ENCODE measurements at places on chromosomes 1 and 21.

- no peak for DNase-seq
These were observed 34.1 kb upstream of the ADARB1 start for GRCh38 chr21:45040157-45040711.

GRCh38 chr1:9825093-9826074 lies 1.6 kb upstream of the CLSTN1 start:
- DNase-seq, result peak; percentile 52

GRCh38 chr1:11886986-11887665 lies 28.4 kb upstream of the NPPB start:
- DNase-seq, result no peak

DNA sequence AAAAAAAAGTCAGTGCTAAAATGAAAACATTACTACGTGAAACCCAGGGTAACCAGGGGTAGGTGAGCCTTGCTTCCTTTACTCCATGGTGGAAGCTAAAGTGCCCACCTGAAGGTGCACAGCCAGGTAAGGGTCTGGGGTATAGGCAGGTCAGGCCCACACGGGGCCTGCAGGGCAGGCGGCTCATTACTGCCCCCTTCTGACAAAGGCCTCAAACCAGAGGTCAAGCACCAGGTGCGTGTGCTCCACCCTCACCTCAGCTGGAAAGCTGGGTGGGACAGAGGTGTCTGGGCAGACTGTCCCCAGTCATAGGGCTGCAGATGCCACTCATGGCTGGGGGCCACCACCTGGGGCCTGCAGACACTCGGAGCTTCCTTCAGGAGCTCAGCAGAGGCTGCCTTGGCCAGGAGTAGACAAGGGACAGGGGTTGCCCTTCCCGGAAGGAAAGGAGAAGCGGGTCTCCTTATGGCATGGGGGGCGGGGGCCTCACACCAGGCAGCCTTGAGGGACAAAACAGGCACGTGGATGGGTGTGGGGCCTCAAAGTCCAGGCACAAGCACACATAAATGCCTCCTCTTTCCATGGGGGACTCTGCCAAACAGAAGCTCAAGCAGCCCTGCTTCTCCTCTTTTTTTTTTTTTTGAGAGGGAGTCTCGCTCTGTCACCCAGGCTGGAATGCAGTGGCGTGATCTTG lies 36.2 kb downstream of the ACOT7 start:
- no peak for DNase-seq

- no peak for DNase-seq
These were observed 75.8 kb upstream of the KCNA3 start for GRCh38 chr1:110750562-110750961.

- DNase-seq, result peak; percentile 51
These were observed 37.4 kb downstream of the RASSF5 start for GRCh38 chr1:206544562-206545257.

GRCh38 chr1:62333441-62333840 lies 14.2 kb upstream of the KANK4 start:
- DNase-seq, result peak; percentile 58

GRCh38 chr21:35995522-35996088 lies 64.7 kb downstream of the SETD4 start:
- DNase-seq, result no peak

DNA sequence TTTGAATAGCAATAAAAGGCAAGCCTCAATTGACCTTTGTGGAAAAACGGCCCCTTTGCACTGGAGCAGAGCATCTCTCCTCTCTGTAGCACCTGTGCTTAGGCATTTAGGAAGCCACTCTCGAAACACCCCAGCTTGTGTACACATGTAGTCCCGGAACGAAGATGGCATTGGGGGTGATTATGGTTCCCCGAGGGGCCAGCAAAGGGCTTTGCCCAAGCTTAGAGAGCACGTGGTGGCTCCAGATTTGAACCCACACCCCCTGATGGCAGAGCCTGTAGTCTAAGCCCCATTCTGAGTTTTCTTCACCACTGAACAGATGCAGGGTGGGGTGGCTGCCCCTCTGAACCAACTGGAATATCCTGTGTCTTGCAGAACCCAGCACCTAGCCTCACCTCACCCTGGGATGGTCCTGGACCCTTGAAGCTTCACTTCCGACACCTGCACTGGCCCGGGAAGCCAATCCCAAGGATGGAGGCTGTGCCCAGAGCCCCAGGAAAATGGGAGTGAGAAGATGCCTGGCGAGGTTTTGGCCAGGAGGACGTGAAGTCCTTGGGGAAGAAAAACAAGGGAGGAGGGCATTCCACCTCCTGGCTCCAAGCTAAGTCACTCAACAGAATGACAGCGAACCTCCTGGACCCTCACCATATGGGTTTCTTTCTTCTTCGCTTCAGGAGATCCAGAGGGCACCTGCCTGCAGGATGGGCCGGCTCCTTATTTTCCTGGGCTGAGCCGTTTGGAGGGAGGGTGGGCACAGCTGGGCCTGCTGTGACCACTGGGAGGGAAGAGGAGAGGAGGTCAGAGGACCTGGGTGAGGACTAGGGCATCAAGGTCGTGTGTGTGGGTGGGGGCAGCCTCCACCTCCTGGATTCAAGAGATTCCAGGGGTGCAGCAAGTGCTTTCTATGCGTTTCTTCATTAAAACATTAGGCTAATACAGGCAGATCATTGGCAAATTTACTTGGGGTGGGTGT lies 37.7 kb downstream of the IGFN1 start:
- DNase-seq, result no peak

GRCh38 chr1:100950781-100951180 lies 54.9 kb downstream of the SLC30A7 start:
- peak; percentile 83 for DNase-seq

GRCh38 chr21:33880626-33881025 lies 35.0 kb downstream of the ATP5PO start:
- no peak for DNase-seq

DNA sequence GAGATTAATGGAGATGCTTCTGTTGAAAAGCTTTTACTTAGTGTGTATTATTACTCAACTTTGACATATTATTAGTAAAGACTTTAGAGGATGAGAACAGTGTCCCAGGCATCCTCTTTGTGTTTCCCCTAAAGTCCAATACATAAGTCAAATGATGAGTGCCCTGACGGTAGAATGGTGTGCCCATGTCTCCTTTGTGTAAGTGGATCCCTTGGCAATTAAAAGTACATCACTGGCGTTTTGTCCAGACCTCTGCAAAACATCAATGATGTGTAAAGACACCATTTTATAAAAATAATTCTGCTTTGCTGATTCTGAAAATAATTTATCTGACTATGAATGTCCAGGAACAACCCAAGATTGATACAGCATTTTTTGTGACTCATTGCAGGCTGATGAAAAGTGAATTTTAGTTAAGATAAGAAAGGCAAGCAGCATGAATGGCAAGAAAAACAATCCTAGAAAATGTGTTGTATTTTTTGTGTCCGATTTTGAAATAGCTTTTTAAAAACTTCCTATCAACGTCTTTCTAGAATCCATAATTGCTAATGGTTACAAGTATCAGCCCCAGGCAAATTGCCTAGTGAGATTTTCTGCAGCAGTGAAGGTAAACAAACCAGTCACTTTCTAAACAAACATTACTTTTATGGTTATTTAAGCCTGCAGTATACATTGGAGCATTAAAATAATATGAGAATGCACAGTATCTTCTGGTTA lies 251.5 kb downstream of the PTPRC start:
- no peak for DNase-seq

- DNase-seq, result peak; percentile 34
These were observed 378.9 kb downstream of the PLPP3 start for GRCh38 chr1:56200442-56200841.

DNA sequence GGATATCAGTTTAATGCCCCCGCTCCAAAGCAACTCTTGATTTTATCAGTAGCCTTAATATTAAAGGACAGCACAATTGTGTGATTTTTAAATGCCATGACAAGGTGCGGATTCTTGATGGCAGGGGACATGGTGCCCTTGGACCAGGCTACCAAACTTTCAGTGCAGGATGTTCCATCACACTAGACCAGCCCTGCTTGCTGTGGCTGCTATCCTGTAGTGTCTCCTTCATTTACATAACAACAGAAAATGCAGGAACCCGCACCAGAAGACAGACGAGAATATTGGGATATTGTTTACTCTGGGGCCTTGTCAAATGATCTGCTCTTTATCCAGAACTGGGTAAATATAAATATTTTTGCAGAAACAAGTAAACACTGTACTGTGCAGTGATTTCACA lies 229.3 kb upstream of the PKN2 start:
- no peak for DNase-seq

DNA sequence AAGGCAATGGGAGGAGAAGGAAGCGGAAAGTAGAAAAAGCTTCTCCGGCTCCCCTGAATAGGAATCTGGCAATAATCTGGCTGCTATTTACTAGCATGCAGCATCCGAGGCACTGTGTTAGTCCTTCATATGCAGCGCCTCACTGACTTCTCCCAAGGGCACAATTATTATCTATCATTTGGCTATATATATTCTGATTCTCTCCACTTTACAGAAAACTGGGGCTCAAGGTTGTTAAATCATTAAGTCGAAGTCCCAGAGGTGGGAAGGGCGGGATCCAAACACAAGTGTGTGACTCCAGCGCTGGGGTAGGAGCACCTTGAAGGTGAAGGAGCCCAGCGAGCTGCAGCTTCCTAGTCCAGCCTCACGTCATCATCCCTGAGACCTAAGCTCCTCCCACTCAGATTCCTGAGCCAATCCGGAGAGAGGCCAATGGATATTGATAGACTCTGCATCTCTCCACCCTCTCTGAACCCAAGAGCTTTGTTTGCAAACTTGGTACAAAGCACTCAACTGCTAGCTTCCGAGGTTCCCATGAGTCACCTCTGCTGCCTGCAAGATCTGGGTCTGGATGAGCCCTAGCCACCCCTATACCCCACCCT lies 16.6 kb upstream of the EYA3 start:
- peak; percentile 55 for DNase-seq

- DNase-seq, result no peak
These were observed 507.0 kb downstream of the AJAP1 start for GRCh38 chr1:5161372-5161771.

GRCh38 chr1:115313182-115313581 lies 24.9 kb downstream of the NGF start:
- no peak for DNase-seq

- no peak for DNase-seq
These were observed 356.8 kb upstream of the C1orf87 start for GRCh38 chr1:60430375-60430774.

GRCh38 chr1:223018534-223018933 lies 124.5 kb downstream of the TLR5 start:
- no peak for DNase-seq

DNA sequence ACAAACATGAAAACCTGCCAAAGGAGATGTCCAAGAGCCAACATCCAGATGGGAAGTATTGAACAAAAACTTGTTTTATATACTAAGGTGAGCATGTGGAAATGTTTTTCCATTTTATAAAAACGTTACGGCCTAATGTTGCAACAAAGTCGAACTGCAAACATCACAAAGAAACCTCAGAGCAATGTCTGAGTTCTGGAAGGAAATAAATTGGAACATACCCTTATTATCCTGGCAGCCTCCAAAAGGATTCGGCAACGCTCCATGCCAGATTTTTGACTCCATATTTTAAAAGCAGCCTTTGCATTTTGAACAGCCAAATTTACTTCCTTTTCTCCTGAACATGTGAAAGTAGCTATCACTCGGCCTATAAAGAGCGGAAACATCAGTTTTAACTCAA lies 3.3 kb downstream of the ALDH9A1 start:
- peak; percentile 11 for DNase-seq

GRCh38 chr21:32604464-32604863 lies 7.7 kb downstream of the CFAP298 start:
- DNase-seq, result no peak

- no peak for DNase-seq
These were observed 30.8 kb downstream of the XCL2 start for GRCh38 chr1:168512864-168513595.

DNA sequence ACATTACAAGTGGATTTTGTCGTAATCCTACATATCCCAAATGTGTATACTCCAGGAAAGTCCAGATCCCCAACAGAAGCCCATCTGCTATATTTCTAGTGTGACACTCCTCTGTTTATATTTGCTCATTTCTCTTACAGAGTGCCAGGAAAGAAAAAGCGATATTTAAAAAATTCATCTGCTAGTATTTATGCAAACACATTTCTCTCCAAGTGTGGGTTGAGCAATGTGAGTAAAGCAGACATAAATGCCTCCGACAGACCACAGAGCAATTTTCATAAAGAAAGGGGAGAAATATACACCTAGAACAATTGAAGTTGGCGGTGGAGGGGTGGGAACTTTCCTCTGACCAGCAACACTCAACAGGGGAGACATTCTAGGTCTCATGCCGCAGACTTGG lies 22.2 kb upstream of the RAP1A start:
- DNase-seq, result peak; percentile 23

GRCh38 chr1:192879406-192879805 lies 70.6 kb downstream of the RGS2 start:
- no peak for DNase-seq

DNA sequence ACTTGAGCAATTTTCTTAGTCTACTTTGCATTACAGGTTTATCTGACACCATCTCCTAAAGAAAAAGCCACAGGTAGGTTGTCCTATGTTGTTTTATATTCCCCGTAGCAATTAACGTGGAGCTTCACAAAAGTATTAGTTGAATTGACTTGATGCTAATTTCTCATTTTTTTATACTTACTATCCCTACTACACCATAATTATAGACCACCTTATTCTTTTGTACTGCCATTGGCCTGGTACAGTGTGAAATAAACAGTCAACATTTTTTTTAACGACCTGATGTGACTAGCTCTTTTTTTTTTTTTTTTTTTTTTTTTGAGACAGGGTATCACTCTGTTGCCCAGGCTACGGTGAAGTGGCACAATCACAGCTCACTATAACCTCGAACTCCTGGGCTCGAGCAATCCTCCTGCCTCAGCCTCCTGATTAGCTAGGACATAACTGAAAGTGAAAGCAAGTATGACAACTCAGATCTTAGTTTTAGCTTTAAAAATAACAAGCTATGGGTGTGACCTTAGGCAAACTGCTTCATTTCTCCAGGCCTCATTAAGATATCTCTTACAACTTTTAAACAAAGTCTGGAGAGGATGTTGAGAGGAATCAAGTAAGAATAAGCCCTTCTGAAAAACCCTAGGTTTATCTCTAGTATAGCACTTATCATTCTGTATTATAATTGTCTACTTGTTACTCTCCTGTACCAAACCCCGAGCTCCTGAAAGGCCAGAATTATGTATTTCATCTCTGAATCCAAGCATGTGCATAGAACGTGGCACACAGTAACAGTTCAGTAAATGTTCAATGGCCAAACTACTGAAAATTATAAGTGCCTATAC lies 49.5 kb downstream of the LUZP1 start:
- no peak for DNase-seq

DNA sequence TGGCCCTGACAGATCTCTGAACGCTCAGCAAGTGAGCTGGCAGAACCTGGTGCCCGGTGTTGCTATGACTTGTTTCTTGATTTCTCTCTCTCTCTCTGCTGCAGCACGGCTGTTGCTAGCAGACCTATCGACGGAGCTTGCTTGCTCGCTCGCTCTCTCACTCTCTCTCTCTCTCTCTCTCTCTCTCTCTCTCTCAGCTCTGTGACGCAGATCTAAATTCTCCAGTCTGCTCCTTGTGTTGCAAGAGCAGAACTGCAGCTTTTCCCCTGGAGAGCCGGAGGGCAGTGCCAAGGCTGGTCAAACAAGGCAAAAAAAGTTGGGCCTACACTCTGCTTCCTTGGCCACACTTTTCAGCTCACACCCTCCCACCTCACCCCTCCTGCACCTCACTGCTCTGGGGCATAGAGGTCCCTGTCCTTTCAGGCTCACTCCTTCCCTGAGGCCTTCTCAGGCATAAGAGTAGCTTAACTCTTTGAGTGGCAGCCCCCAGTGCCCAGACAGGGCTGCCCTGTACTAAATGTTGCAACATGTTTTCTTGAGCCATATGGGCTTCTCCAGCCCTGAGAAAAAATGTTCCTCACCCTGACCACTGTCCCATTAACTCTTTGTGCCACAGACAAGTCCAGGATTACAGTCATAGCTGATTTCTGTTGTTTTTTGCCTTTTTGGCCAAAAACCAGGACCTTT lies 72.2 kb downstream of the CD46 start:
- peak; percentile 86 for DNase-seq

All from fibroblast of upper back skin (primary cell).